ENCODE measurements at places on chromosomes 4 and X.

- no peak for DNase-seq
Measured at GRCh38 chr4:175405961-175406360, 406.1 kb downstream of the GPM6A start.

DNA sequence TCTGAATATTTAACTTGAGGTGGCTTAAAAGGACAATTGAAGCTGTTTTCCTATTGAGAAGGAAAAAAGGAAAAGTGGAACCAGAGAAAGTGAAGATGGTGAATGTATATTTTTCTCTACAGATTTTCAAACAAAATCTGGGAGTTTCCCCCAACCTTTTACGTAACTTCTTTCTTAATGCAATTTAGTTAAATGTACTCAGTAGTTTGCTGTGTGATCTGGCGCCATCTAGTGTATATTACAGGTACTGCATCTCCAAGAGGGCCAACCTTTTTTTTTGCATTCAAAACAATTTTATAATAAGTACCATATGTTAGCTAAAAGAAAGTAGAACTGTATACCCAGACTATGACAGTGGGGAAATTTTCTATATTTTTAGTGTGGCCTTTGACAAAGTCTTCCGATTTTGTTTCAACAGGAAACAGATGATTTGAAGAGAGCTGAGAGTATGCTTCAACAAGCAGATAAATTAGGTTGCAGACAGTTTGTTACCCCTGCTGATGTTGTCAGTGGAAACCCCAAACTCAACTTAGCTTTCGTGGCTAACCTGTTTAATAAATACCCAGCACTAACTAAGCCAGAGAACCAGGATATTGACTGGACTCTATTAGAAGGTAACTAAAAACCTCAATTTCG, 82.0 kb downstream of the PLS3 start:
- peak; percentile 32 for DNase-seq

DNA sequence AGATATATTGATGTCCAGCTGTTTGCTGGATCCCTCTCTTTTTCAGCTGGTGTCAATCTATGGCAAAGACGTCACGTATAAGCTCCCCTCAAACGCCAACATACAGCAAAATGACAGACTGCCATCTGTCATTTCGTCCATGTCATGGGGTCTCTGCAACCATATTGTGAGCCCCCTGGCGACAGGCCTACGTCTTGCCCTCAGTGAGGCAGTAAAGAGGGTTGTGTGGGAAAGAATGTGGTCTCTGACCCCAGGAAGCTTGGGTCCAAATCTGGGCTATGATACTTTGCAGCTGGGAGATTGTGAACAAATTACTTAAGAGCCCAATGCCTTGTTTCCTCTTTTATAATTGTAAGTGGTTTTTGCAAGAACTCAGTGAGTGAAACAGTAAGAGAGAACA, 7.4 kb downstream of the SUPT20HL2 start:
- DNase-seq, result no peak

- no peak for DNase-seq
Measured at GRCh38 chr4:186598686-186599085, 43.3 kb upstream of the MTNR1A start.

GRCh38 chr4:4913628-4914027, 54.2 kb downstream of the MSX1 start:
- DNase-seq, result no peak

GRCh38 chr4:1549638-1550035, 134.5 kb downstream of the FAM53A start:
- DNase-seq, result no peak

GRCh38 chr4:96173756-96174155, 333.9 kb downstream of the PDHA2 start:
- DNase-seq, result no peak

DNA sequence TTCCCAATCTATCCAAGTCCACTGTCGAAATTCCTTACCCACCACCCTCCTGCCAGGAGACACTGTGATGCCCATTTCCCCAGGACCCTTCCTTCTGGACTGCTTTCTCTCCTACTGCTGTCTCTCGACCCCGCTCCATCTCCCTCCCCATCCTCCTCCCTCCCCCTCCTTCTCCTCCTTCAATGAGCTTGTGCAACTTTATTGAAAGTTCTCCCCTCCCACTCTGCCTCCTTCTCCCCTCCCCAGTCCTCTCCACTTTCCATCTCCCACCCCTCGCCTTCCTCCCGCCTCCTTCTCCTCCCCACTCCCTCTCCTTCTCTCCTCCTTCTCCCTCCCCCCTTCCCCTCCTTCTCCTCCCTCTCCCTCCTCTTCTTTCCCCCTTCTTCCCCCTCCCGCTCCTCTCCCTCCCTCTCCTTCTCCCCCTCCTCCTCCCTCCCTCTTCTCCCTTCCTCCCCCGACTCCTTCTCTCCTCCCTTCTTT, 116.6 kb upstream of the FAT1 start:
- no peak for DNase-seq

DNA sequence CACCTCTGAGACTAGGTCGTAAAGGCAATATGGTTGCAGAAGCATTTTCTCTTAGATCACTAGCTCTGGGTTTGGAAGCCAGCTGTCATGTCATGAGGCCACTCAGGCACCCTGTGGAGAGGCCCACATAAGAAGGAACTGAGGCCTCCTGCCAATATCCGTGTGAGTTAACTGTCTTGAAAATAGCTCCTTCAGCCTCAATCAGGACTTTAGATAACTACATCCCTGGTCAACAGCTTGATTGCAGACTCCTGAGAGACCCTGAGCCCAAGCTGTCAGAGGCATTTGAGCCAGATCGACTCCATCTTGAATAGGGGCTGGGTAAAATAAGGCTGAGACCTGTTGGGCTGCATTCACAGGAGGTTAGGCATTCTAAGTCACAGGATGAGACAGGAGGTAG, 15.1 kb upstream of the REPS2 start:
- DNase-seq, result no peak

DNA sequence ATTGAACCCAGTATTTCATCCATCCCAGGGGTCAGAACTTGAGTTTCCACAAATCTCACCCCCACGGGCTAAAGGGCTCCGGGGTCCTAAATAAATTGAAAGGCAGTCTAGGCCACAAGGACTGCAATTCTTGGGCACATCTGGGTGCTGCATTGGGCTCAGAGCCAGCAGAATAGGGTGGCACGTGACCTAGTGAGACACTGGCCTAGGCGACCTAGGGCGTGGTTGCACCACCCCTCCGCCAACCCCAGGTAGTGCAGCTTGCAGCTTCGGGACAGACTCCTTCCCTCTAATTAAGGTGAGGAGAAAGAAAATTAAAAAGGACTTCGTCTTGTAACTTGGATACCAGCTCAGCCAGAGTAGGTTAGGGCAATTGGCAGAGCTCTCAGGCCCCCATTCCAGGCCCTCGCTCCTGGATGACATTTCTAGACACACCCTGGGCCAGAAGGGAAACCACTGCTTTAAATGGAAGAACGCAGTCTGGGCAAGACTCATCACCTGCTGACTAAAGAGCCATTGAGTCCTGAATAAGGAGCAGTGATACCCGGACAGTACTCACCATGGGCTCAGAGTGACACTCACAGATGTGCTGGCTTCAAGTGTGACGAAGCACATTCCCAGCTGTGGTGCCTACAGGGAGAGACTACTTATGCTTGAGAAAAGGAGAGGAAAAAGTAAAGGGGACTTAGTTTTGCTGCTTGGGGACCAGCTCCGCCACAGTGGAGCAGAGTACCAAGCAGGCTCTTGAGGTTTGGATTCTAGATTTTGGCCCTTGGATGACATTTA, 735.4 kb downstream of the FSTL5 start:
- no peak for DNase-seq

GRCh38 chr4:183318656-183319055, 1.4 kb downstream of the CLDN22 start:
- no peak for DNase-seq

DNA sequence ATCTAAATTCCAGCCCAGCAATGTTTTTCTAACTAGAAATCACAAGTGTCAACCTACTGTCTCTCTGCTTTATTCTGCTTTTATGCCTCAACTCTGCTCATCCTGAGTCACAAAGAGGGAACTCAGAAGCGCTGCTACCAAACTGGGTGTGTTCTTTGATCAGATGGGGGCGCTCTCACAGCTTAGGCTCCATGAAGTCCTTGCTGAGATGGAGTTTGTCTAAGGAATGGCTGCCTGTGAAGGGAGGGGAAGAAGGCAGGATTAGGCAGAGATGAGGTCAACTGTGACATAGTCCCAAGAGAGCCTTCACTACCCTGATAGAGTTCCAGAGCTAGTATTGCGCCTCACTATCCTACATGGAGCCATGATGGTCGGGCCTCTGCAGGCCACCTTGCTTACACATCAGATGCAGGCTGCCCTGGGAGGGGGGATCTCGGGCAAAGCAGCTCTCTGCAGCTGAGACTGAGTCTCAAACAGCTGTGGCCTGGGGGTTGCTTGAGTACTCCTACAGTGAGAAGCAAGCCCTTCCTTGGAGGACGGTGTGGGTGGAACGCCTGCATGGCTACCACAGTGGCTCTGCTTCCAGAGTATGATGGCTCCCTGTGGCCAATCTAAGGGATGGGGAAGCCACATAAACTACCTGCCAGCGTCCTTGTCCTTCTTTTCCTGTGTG, 219.9 kb downstream of the CCNG2 start:
- no peak for DNase-seq

DNA sequence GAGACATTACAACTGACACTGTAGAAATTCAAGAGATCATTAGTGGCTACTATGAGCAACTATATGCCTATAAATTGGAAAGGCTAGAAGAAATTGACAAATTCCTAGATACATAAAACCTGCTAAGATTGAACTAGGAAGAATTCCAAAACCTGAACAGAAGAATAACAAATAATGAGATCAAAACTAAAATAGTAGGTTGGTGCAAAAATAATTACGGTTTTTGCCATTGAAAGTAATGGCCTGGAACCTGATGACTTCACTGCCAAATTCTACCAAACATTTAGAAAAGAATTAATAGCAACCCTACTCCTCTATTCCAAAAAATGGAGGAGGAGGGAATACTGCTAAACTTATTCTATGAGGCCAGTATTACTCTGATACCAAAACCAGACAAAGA, 824.9 kb downstream of the KLHL13 start:
- no peak for DNase-seq

- DNase-seq, result no peak
Measured at GRCh38 chrX:68652326-68653170, 5.1 kb downstream of the STARD8 start.

- no peak for DNase-seq
Measured at GRCh38 chrX:54178100-54178940, 4.7 kb downstream of the FAM120C start.

DNA sequence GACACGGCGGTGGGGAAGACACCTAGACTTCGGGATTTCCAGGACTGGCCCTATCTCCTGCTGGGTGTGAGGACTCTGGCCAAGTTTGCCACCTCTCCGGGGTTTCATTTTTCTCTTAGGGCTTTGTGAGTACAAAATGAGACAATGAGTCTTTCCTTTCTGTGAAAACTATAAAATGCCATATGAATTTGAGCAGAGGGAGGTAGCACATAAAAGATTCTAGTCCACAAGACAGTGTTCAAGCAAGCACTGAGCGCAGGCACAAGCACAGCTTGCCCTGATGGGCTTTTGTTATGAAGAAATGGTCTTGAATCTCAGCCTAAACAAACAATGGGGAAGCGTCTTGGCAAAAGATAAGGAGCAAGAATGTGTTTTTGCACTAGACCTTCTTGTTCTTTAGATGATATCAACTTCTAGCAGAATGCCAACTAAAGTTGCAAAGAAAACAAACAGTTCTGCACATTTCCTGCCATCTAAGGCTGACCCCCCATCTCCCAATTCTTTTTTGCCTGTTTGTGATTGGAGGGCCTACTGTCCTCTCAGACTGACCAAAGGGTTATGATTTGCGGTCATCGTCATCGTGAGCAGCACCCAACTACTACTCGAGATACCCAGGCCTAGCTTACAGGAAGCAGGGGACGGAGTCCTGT, 73.0 kb upstream of the ZNF518B start:
- no peak for DNase-seq

- DNase-seq, result no peak
Measured at GRCh38 chr4:34644579-34645115, 1599.7 kb downstream of the ARAP2 start.

- DNase-seq, result no peak
Measured at GRCh38 chrX:138791551-138791950, 80.0 kb upstream of the FGF13 start.

DNA sequence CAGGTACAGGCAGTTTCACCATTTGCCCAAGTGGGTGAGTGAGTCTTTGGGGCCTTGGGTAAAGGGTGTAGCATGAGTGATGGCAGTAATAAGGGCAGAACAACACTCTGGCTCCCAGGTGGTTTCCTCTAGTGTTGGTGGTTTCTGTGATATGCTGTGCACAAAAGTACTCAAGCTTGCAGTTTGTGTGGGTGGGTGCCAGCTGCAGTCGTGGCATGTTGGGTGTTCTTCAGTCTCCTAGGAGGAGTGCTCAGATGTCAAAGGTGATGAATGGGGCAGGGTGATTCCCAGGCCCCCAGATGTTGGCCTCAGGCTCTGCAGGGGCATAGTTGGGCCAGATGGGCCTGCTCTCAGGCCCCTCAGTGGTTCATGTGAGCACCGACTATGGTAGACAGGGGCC, 166.1 kb upstream of the KLF8 start:
- DNase-seq, result no peak

GRCh38 chrX:71859637-71860036, 51.0 kb upstream of the NHSL2 start:
- DNase-seq, result no peak

DNA sequence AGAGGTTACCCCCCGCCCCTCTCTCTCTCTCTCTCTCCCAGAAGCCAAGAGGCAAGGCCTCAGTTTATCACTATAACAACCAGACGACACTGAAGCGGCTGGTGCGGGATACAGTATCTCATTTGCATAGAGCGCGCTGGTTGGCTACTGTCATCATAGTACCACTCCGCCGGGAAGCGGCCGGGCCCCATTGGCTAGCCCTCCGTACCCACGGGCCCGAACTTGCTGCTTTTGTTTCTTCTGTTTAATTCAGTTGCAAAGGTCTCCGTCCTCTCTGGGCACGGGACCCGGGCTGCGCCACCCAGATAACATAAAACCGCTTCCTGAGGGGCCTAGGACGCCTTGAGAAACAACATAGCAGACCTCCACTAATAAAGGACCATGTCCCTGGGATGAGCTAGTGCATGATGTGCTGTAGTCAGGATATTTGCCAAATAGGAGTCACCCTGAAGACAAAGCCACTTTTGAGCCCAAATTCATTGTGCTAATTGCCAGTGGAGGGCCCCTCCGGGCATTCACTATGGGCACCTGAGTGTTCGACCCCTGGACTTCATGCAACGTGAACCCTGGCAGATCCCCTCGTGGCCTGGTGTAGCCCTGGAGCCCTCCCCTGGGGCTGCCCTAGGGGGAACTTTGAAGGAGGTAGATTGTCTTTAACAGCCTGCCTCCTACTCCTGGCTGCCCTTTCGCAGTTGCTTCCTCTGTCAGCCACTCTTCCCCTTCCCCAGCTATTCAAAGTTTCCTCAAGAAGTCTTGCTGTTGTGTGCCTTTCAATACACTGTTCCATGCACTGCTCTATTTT, at the start of gene PCYT1B:
TSS of gene PCYT1B (minus strand) at position 91 of the 802 bp plus-strand sequence. CDS start 242 bp downstream, outside the sequence.
- peak; percentile 41 for DNase-seq

- DNase-seq, result no peak
Measured at GRCh38 chr4:17941731-17942130, 79.8 kb downstream of the LCORL start.

GRCh38 chrX:116142976-116143375, 27.6 kb upstream of the AGTR2 start:
- DNase-seq, result no peak

GRCh38 chrX:41314204-41314603, 19.8 kb upstream of the DDX3X start:
- no peak for DNase-seq

GRCh38 chr4:151094290-151094751, 5.1 kb upstream of the RPS3A start:
- no peak for DNase-seq
